ENCODE measurements at places on chromosomes 5 and 9. TPM values are rescaled to one million over a fixed set of nuclear protein-coding genes. Genes with fewer than 3 reads are reported as not detected.

- no peak for DNase-seq
- peaks cover 28% of the 10 kb centered on the region for H3K27me3 ChIP-seq
- no peaks in the 10 kb centered on the region for H3K36me3 ChIP-seq
- H3K27ac ChIP-seq, result no peak overlapping the region
These were observed 31.5 kb downstream of the DIRAS2 start for GRCh38 chr9:90611121-90611520.

DNA sequence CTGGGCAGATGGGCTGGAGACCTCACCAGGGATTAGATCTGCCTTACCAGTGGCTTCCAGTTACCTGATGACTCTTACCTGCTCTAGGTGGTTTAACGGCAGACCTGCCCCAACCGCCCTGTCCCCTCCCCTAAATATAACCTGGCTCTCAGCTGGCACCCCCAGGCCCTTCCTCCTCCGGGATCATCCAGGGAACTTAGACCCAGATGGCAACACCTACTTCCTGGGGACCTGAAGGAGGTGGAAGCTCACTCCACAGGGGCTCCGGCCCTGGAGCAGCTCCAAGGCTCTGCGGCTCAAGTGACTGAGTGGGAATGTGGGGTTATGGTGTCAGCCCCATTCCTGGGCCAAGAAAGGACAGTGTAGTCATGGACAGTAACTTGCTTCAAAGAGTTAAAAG, 130.4 kb downstream of the OLFM1 start:
- DNase-seq, result peak; percentile 49
- no peaks in the 10 kb centered on the region for H3K36me3 ChIP-seq
- no peaks in the 10 kb centered on the region for H3K4me1 ChIP-seq
- H3K27me3 ChIP-seq, result peaks cover 43% of the 10 kb centered on the region

DNA sequence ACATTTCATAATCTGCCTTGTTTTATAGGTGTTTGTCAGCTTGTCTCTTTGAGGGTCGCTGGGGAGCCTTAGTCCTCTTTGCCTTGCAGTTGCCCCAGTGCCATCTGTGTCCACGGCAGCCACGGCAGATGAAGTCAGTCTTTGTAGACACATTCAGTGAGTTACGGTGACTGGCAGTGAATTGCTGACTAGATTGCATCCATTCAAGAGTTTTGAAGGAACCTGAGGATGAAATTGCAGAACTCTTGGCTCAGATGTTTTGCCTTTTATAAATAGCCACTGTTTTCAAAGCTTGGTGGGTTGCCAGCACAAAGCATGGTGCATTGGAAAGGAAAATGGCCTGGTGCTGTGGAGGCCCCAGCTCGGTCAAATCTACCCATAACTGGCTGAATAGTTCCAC, 125.6 kb downstream of the TRIO start:
- DNase-seq, result no peak
- no peak overlapping the region for H3K4me3 ChIP-seq
- H3K4me1 ChIP-seq, result peaks cover 9% of the 10 kb centered on the region
- H3K27me3 ChIP-seq, result no peaks in the 10 kb centered on the region
- H3K36me3 ChIP-seq, result no peaks in the 10 kb centered on the region

DNA sequence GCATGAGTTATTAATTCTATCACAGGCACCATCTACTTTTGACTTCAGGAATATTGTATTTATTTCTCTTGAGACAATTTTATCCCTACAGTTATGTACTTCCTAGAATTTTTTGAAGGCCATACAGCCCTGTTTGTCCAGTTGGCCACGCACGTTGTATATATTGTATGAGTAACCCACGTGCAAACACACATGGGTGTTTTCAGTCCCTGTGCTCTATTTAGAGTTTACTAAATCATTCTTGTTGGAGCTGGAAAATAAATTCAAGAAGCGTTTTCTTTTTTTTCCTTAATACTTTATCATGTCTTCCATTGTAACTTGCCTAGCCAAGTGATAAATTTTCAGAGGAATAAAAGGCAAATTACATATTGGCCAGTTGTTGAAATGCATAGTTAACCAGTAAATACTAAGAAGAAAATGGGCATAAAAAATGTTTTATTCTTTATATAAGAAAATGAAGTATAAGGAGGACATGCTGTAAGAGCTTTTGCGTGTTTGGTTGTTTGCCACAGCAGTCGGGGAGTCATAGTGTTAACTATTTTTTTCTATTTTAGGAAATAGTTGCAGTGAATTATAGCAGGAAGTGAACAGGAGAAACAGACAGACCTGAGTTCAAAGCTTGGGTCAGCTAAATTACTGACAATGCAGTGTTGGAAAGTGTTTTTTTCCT, 86.4 kb upstream of the MINAR2 start:
- peaks cover 1% of the 10 kb centered on the region for H3K27me3 ChIP-seq
- no peak overlapping the region for H3K27ac ChIP-seq
- no peaks in the 10 kb centered on the region for H3K4me1 ChIP-seq
- no peaks in the 10 kb centered on the region for H3K36me3 ChIP-seq
- DNase-seq, result no peak

- H3K36me3 ChIP-seq, result no peaks in the 10 kb centered on the region
- H3K4me3 ChIP-seq, result no peak overlapping the region
- peaks cover 2% of the 10 kb centered on the region for H3K4me1 ChIP-seq
These were observed 18.6 kb downstream of the C9orf57 start for GRCh38 chr9:72041775-72042194.

- no peaks in the 10 kb centered on the region for H3K27me3 ChIP-seq
- H3K4me3 ChIP-seq, result no peak overlapping the region
- no peak for DNase-seq
- H3K4me1 ChIP-seq, result peaks cover 62% of the 10 kb centered on the region
- no peaks in the 10 kb centered on the region for H3K36me3 ChIP-seq
These were observed 3.1 kb downstream of the PTCH1 start for GRCh38 chr9:95513711-95514110.

GRCh38 chr9:108074900-108075299, 585.3 kb upstream of the KLF4 start:
- H3K36me3 ChIP-seq, result no peaks in the 10 kb centered on the region
- H3K27ac ChIP-seq, result no peak overlapping the region
- no peak overlapping the region for H3K4me3 ChIP-seq
- H3K27me3 ChIP-seq, result peaks cover 1% of the 10 kb centered on the region

Gene GDA
- total RNA-seq, result not detected

Gene CARD9
- 0.85 TPM for total RNA-seq
